ENCODE measurements at places on chromosomes 1 and 21. TPM values are rescaled to one million over a fixed set of nuclear protein-coding genes. Genes with fewer than 3 reads are reported as not detected.

PLA2G5 gene
- not detected for polyA plus RNA-seq

PGBD5 gene
- 2.1 TPM for polyA plus RNA-seq

OR2L2 gene
- 0.03 TPM for polyA plus RNA-seq

LRRC53 gene
- polyA plus RNA-seq = not detected

CLDN14 gene
- polyA plus RNA-seq = not detected

KRTAP21-2 gene
- not detected for polyA plus RNA-seq

TMEM9 gene
- 106 TPM for polyA plus RNA-seq

NBPF12 gene
- 6.4 TPM for polyA plus RNA-seq

FCGR1A gene
- polyA plus RNA-seq = not detected

KRTAP19-2 gene
- not detected for polyA plus RNA-seq
